ENCODE measurements at places on chromosomes 5 and 9.
A peak's percentile ranks its signal among the peaks of the same experiment; 100 is the strongest.

DNA sequence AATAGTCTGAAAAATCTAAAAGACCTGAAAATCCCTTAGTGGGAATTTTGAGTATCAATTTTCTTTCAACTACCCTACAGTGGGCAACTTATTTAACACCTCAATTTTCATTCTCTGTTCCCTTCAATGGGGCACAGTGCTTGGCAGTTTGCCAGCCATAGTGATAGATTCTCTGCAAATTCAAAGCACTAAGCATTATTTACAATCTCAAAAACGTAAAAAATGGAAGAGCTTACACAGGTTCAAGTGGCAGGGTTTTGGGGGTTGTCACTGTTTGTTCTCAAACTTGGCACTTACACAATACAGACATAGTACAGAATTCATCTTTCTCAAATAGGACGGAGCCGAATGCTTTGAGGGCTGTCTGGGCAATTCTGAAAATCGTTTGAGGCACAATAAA, 515.0 kb downstream of the EFNA5 start:
- DNase-seq: no peak

DNA sequence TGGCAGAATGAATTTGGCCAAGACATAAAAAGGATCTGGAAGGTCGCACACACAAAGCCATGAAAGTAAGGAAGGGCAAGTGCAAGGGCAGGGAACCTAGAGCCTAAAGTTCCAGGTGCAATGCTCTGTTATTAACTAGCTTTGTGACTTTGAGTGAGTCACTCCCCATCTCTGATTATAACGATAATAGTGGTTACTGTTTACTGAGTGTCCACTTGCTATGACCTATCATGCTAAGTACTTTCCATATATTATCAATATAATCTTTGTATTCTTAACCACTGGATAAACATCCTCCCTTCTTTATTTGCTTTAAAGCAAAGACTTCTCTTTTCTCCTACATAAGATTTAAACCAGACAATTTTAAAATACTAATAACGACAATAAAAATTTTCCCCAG, 504.6 kb upstream of the BRINP1 start:
- DNase-seq: no peak

GRCh38 chr5:130425424-130425823, 521.2 kb downstream of the CHSY3 start:
- no peak for DNase-seq

GRCh38 chr5:39543335-39543734, 118.6 kb upstream of the DAB2 start:
- DNase-seq: no peak

DNA sequence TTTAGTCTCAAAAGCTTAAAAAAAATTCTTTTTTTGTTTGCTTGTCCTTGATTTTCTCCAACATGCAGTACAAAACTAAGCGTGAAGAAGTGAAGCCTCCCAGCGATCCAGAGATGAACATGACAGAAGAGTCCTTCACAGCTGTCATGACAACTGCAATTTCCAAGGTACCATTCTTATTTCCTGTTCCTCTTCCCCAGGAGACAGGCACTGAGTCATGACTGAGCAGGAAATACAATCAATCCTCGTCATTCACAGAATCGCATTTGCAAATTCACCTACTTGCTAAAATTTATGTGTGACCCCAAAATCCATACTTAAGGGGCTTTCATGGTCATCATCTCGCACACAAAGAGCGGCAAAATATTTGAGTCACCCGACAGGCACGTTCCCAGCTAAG, 77.3 kb downstream of the SLC1A1 start:
- no peak for DNase-seq

DNA sequence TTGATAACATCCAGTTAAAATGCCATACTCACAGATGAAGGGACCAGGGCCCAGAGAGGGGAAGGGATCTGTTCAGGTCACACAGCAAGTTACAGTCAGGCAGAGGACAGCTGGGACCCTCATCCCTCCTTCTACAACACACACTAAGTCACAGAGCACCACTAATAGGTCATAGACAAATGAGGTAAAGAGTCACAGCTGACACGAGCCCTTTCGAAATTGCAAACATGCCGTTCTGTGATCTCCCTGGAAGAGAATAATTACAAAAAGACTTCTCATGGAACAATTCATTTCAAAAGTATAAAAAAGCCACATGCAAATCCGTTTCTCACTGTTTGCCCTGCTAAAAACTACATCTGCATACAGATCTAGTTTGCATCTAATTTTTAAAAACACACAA, 15.5 kb downstream of the IGFBPL1 start:
- DNase-seq: no peak

DNA sequence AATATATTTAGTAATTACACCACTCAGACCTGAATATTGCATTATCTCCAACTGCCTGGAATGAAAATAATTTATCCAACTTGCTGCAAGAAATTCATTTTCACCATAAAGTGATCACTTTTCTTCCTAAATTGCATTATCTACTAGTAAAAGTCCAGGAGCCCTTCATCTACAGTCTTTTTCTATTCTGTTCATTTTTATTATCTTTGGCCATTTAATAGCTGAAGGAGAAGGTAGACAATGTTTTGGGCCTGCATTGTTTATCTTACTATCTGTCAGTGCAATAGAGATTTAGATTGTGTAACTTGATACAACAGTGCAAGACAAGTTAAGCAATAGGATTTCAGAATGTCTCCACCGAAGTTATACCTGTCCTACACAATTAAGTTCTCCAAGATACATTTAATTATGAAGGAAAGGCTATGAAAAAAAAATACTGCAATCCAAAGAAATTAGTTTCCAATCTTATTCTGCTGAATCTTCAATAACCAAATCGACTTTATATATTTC, 1339.7 kb upstream of the CDH6 start:
- no peak for DNase-seq

GRCh38 chr9:135522931-135523330, 1.7 kb downstream of the LCN1 start:
- DNase-seq: peak; percentile 39

GRCh38 chr5:80591352-80591751, 21.3 kb upstream of the ANKRD34B start:
- peak; percentile 19 for DNase-seq

DNA sequence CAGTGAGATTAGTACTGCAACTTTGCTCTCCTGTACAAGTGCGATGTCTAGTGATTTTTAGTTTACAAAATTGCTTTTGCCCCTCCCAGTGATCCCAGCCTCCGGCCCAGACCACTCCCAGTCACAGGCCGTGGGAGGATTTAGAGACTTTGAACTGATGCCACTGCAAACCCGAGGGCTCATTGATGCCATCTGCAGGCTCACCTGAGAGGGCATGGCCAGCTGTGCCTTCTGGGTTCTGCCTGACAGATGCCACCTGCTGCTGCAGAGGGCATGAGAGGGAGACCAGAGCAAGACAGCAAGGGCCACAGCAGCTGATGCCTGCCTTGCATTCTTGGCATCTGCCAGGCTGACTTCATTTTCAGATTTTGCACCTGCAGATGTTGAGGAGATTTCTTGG, 593.8 kb downstream of the CDK5RAP2 start:
- DNase-seq: no peak

DNA sequence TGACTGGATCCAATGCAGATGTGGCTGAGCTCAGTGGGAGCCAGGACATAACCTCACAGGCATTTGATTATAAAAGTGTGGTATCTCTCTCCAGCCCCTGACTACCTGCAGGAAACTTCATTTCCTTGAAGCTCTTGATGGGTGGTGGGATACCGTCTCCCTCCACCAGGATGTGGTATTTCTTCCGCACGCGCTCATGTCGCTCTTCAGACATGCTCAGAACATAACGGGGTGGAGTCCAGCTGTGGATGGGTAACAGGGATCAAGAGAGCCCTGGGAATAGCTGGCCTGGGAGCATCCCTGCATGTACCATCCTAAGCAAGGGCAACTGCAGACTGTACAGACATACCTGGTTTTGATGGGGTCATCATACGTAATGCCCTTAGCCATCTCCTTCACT, 1.2 kb downstream of the DDX41 start:
- DNase-seq: no peak

DNA sequence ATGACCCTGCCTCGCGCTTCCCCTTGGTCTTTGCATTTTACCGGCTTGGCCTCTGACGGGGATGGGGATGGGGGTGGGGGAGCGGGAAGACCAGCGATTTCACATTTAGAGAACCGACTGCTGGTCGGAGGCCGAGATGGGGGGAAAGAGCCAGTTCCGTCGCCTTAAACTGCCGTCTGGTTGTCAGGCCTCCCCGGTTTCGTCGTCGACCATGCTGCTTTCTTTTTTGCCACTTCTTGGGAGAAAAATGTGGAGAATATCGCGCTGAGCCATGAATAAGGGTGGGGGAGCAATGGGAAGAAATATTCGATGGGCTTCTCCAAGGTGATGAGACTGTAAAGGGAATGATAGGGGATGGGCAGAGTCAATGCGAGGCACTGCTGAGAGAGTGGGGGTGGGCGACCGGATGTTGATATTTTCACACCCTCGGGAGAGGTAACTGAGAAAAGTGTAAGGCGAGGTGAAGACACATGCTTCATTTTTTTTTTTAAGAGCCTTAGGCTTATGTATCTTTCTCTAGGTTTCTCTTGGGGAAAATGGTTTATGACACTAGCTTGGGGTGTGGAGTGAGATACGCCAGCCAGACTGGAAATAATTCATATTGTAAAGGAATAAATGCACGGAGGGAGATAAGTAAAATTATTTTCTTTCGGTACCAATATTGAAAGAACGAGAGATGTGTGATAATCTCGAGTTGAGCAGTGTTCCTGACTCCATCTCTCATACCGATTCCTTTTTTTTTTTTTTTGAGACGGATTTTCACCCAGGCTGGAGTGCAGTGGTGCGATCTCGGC, 1.1 kb downstream of the KIF2A start:
- DNase-seq: peak; percentile 49

- DNase-seq: no peak
Observed at GRCh38 chr9:133616643-133617405, 7.6 kb upstream of the FAM163B start.

DNA sequence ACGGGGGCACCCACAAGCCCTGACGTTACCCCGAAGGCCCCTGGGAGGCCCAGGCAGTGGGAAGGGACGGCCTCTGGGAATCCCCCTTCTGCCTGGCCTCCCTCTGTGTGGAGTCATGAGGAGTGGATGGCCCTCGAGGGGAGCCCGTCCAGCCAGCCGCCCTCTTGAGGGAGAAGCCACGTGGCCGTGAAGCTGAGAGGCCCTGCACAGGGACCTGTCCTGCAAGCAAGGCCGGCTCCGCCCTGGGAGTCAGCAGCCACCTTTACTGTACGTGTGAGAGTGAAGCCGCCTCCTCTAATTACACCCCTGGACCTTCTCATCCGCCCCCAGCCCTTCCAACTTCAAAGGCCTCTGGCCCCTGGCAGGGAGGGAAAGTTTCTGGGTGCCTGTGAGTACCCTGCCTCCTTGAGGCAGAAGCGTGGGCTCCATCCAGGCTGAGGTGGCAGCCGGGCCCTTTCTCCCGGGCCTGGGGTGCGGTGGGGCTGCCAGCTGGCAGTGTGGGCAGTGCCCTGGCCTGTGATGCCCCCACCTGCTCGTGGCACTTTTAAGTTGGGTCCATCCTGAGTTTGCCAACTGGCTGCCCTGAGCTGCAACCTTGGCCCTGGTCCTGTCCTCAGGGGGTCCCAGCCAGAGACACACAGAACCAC, 55.9 kb upstream of the EGFL7 start:
- DNase-seq: no peak
